ENCODE measurements at places on chromosomes 3 and 15.

GRCh38 chr3:17639765-17640164, 102.7 kb downstream of the TBC1D5 start:
- peak; percentile 70 for DNase-seq

DNA sequence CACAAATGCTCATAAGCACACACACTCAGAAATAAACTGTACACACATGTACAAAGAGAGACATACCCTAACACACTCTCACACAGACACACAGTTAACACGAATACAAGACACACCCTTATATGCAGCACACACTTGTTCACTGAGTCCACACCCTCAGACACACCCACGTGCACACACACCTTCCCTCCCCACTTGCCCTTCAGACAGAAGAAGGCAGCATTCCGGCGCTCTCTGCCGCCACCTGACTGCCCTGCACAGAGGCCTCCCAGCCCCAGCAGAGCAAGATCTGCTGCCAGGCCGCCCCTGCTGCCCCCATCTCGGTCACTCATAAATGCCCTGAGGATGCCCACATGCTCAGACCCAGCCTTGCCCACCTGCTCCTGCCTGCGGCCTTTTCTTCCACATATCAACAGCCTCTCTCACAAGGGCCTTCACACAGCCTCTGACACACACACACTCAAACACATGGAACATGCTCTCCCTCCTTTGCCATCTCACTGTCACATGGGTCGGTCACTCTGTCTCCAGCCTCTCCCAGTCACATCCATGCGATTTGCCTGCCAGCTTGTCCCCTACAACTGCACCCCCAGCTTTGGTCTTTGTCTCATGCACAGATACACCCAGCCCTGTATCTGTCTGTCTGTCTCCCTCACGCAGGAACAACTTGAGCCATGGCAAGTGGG, 71.1 kb downstream of the EPHB3 start:
- DNase-seq: no peak

DNA sequence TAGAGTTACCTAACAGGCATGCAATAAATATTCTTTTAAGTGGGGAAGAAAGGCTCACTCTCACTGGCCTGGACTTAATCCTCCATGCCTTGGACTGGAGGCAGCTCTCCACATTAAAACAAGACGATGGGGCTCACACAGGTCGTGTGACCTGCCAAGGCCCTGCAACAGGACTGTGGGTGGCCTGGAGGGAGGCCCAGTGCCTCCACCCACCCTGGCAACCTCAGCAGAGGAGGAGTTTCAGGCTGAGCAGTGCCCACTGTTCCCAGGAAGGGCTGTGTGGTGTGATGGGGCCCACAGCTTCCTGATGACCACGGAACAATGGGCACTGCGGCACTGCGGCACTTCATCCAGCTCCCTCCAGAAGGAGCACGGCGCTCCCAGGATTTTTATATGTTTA, 5.5 kb downstream of the UROC1 start:
- DNase-seq: no peak

GRCh38 chr15:41843571-41843970, 4.9 kb downstream of the PLA2G4B start:
- no peak for DNase-seq

GRCh38 chr3:152656972-152657355, 178.0 kb upstream of the P2RY1 start:
- no peak for DNase-seq

GRCh38 chr3:195401943-195402342, 40.9 kb downstream of the ACAP2 start:
- DNase-seq: no peak

- no peak for DNase-seq
Observed at GRCh38 chr3:188607805-188608315, 453.9 kb downstream of the LPP start.

GRCh38 chr3:122245513-122246174, 62.2 kb downstream of the CASR start:
- peak; percentile 13 for DNase-seq

- no peak for DNase-seq
Observed at GRCh38 chr15:22963641-22964040, 16.5 kb downstream of the CYFIP1 start.

- DNase-seq: peak; percentile 37
Observed at GRCh38 chr15:33675246-33675645, 293.1 kb upstream of the CHRM5 start.

DNA sequence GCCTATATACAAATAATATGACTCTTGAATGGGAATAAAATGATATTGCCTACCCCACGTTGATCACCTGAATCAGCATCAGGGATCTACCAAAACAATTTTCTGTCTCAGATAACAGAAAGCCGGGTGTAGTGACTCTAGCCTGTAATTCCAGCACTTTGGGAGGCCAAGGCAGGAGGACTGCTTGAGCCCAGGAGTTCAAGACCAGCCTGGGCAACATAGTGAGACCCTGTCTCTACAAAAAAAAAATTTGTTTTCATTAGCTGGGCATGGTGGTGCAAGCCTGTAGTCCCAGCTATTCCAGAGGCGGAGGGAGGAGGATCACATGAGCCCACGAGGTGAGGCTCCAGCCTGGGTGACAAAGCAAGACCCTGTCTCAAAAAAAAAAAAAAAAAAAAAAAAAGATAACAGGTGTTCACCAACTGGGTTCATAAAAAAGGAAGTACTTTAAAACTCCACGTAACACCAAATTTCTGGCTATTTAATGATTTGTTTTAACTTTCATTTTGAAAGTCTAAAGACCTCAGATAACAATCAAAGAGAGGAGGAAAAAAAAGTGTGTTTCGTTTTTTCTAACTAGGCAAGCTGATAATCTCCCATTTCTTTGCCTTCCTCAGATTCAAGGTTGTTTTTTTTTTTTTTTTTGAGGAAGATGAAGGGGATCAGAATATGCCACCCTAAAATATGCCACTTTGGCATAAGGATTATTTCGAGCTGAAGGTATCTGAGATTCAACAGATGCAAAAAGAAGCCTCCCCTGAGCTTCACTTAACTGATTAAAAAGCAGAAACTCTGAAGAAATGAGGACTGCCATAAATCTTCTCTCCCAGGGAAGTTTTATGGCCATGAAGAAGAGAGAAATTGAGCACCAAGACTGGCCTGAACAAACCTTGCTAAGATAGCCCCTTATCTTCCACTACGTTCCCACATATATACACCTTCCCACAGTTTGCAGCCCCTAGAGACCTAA, 44.1 kb downstream of the TRANK1 start:
- no peak for DNase-seq

DNA sequence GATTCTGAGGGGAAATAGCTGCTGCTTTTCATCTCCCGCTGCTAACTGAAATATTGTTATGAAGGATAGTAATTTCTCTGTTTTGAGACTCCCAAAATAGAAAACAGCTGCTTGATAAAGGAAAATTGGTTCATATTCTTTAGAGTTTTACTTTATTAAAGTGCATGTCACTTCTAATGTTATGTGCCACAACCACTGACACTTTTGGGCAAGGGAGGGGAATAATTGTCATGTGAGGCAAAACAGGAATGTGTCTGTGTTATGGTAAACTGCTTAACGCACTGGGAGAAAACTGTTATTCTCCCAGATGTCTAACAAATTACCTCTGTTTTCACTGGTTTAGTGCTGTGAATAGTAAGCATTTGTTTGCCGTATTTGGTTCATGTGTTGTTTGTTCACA, 201.6 kb downstream of the PDZRN3 start:
- DNase-seq: no peak

- no peak for DNase-seq
Observed at GRCh38 chr15:75069301-75069925, 46.0 kb downstream of the PPCDC start.

DNA sequence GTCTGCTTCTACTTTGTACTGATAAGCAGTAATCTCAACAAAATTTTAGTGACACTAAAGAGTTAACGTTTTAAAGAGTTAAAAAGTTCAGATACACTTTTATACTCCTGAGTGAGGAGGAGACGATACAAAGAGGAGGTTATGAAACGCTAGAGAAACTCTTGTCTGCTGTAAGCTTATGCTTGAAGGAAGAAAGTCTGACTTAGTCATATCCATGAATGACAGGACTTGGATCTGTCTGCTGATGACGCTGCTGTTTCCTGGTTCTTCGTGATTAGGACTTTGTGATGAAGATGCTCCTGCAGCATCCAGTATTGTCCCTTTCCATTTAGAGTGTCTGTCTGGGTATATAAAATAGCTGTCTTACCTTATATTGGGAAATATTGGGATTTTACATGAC, 15.8 kb downstream of the TCF12 start:
- DNase-seq: no peak

- DNase-seq: no peak
Observed at GRCh38 chr3:2097641-2098191, 950 bp upstream of the CNTN4 start.
